ENCODE measurements at places on chromosomes 7 and 10.
A peak's percentile ranks its signal among the peaks of the same experiment; 100 is the strongest.

DNA sequence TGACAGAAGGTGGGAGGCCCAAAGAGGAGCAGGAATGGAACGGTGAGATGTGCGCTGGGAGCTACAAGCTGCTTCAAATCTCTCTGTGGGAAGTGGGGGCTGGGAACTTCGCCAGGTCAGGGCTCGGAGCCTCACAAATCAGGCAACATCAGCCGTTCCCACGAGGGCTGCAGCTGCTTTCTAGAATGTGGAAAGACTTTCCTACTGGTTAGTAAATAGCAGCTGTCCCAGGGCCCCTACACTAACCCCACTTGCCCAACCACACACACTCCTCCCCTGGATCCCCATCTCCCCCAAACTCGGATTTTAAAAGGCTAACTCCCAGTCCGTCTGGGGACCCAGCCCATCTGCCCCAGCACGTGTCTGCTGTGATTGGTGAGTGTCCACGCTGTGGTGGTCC lies 40.6 kb upstream of the PITRM1 start:
- DNase-seq, result no peak

DNA sequence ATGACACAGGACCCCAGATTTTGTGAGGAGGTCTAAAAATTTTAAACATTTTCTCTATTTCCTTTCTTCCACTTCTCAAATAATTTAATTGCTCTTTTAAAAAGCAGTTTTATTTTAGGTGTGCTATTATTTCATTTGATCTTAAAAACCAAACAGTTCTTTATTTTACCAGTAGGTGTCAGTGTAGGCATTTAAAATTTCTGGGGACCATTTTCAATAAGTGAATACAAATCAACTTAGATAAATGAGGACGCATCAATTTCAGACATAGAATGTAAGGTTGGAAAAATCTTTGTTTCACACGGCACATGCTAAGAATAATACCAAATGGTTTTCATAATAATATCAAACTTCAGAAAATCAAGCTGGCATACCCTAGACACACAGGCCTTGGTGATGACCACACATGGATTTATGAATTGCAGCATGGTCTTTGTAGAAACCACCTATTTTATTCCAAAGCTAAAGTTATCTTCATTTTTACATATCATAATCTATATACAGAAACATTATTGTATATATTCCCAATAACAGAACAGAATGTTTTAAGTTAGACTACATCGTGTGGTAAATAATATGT lies 127.6 kb upstream of the SLC26A5 start:
- no peak for DNase-seq

DNA sequence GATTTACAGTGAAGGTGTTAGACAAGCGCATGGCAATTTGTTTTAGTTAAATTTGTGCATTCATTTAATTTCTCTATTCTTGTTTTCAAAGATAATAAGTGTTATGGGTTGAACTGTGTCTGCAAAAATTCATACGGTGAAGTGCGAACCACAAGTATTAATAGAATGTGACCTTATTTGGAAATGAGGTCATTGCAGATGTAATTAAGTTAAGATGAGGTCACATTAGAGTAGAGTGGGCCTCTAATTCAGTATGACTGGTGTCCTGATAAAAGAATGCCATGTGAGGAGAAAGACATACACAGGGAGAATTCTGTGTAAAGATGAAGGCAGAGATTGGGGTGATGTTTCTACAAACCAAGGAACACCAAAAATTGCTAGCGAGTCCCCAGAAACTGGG lies 158.8 kb upstream of the SEMA3E start:
- no peak for DNase-seq

DNA sequence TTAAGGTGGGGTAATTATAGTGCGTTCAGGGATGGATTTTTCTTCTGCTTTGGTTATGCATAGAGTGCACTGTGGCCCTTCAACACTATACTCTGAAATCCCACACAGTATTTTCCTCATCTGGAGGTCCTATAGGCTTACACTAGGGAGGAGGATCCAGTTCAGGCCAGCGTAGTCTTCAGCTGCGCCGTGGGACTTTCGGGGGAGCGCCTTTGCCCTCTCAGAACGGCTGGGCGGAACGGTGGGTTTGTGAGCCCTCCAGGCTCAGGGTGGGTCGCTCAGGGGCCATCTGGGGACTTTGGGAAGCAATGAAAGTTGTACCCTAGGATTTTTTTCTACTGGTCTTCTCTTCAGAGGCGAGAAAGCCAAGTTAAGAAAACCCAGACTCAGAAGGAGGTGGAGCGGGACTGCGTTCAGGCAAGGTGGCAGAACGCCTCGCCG lies 652 bp upstream of the VPS26A start:
- peak; percentile 70 for DNase-seq
